PC-9 (cell line): ENCODE measurements at places on chromosomes 7 and 10. TPM values are rescaled to one million over a fixed set of nuclear protein-coding genes. Genes with fewer than 3 reads are reported as not detected.

GRCh38 chr10:120802935-120803334 is 48.2 kb upstream of the WDR11 start:
- no peak for DNase-seq

- DNase-seq, result no peak
Measured at GRCh38 chr7:380139-380485, 90.1 kb downstream of the FOXL3 start.

DNA sequence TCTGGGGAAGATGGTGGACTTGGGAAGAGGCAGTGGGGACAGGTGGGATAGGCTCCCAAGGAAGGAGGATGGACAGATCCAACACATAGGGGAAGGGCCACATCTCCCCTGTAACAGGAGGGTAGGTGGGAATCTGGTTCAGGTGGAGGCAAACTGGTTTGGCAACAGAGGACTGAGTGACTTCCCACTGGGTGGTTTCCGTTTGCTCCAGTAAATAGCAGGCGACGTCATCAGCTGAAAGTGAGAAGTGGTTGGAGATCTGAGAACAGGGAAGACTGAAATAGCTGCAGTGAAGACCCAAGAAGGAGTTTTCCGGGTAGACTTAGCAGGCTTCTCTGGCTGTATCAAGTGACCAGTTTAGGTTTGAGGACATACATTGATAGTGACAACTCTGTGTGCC is 504.4 kb downstream of the GALNT17 start:
- DNase-seq, result no peak

The PHF14 gene
- total RNA-seq, result 48.7 and 49.3 TPM in 2 replicates

- no peak for DNase-seq
Measured at GRCh38 chr7:33854178-33854577, 51.2 kb upstream of the BMPER start.

DNA sequence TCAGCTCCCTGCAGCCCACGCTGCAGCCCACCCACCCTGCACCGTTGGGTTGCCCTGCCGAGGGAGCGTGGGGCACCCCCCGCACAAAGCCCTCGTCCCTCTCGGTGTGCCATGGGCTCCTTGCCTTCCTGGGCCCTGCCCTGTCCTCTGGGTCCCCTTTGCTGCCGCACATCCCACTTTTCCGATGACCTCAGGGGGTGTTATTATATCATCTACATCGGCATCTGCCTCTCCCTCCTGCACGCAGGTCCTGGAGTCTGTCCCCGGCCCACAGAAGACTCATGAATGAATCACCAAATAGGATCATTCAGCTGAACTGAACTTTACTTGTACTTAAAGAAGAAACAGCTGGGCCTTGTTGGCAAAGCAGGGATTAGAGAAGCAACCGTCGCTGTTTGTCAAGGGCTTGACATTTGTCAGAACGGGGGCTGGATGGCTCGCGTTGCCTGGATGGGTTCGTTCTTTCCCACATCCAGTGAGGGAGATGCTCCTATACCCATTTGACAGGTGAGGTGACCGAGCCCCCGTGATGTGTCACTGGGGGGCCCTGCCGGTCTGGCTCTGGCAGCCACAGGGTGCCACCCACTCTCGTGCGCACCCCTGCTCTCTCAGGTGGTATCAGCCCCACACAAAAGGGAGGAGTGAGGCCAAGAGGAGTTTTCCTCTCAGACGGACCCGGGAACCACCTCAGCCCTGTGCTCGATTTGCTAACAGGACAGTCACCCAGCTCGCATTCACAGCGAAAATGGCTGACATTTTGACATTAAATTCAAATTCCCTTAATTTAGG is 58.6 kb upstream of the EBF3 start:
- no peak for DNase-seq

DNA sequence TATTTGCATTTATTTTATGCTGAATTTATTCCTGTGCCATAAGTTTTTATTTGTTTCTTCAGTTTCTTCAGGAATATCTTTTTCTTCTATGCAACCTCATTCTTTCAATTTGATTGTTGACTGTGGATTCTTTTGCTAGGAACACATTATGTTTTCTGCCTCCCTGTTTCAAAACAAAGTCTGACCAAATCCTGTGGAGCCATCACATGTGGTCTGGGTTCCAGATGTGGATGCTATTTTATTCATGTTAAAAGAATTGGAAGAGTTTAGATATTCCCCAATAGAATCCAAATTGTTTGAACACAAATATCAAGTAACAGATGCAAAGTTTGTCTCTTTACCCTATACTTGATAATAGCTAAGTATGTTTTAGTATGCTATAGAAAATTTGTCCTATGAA is 56.8 kb upstream of the LRRC17 start:
- DNase-seq, result no peak

The GTF2I gene
- total RNA-seq, result 364 and 374 TPM in 2 replicates

GRCh38 chr7:142323706-142324105 is 65.8 kb upstream of the PRSS58 start:
- peak; percentile 85 for DNase-seq

The ZNF138 gene
- total RNA-seq, result 7.4 and 8.4 TPM in 2 replicates

- peak; percentile 89 for DNase-seq
Measured at GRCh38 chr10:114499630-114500190, 95.4 kb upstream of the AFAP1L2 start.

DNA sequence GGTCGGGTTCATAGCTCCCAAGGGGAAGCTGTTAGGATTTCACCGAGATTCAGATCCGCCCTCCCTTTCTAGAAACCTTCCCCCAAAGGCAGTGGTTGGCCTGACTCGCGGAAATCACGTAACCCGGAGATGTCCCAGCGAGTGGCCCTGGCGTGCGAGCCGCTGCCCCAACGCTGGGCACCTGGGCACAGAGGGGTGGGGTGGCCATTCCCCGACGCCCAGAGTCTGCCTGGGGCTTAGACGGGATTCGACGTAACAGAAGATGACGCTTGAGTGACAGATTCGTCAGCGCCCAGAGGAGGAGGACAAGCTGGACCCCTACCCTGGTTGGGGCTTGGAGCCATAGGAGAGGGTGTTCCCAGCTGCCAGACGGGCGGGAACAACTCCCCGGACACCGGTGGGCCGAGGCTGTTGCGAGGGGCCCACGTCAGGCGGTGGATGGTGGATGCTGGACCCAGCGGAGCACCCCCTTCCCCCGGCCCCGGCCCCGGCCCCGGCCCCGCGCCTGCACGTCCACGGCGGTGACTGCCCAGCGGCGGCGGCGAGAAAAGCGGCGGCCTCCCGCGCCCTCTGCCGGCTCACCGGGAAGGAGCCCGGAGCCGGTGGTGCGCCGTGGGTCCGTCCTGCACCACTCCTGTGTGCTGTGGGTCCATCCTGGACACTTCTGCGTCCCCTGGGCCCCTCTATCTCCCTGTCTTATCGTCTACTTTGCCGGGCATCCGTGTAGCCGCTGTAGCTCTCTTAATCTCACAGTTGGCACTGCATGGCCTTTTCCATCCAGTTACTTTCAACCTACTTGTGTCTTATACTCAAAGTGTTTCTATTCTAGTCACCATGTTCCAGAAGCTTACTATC is 35.4 kb upstream of the KNDC1 start:
- DNase-seq, result no peak

DNA sequence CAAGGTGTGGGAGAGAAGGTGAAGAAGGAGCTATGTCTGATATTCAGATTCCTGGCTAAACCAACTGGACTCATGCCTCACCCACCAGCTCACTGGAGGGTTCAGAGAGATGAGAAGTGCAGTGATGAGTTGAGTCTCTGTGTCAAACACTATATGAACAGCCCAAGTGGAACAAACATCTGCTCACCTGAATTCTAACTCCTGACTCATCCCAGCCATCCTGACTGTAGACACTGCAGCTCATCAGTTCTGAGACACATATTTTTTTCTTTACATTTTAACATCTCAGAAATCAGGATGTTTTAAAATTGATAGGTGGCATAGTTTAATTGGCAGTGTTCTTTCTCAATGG is 27.3 kb downstream of the GSDME start:
- no peak for DNase-seq

The CC2D2B gene
- not detected in 2 replicates for total RNA-seq

DNA sequence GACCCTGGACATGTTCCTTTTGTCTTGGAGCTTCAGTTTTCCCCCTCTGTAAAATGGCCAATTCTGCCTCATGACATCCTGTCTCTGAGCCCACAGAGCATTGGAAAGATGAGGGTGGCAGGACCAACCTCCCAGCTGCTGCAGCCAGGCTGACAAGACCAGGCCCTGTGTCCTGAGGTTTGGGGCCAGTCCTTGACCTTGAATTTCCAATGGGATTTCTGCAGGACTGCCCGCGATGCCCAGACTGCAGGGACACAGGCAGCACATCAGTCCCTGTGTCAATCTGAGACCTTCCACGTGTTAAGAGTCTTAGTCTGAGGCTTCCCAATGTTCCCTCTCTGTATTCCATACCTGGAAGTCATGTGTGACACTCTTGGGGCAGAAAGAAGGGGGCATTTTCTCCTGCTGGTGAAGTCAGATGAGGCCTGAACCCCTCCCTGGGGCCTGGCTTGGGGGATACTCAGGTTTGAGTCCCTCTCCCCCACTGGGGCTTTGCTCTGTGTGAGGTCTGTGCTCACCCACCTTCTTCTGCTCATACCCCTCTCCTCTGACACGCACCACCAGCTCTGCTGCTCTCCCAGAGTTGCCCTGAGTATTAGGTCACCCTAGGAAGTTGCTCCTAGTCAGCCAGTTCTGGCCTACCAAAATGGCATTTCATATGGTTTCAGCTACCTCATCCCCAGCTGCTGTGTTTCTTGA is 79.2 kb downstream of the ADCY1 start:
- DNase-seq, result no peak

DNA sequence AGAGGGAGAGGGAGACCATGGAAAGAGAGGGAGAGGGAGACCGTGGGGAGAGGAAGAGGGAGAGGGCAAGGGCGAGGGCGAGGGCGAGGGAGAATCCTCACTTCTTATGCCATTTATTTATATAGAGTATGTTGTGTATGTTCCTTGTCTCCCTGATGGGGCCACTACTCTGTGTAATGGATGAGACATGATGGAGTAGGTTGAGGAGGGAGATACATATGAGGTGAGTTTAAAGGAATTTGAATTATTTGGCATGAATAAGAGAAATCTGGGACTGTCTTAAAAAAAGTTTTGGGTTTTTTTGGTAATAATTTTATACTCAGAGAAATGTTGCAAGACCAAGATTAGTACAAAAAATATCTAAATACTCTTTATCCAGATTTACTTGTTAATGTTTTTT is 20.1 kb downstream of the CCSER2 start:
- no peak for DNase-seq

DNA sequence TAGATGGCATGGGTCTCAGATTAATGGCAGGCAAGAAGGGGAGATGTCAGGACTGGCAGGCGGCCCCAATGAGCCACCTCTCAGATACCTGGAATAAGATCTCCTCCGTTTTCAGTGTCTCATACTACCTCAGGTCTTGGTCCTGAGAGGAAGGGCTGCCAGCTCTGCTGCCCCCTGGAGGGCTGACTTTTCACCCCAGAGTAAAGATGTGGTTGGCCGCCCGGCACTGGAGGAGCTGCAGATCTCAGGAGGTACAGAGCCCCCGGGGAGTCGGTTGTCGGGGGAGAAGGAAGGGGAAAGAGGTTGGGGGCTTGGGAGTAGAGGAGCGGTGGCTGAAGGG is 642 bp upstream of the COL13A1 start:
- DNase-seq, result peak; percentile 67

GRCh38 chr10:63698787-63699150 is 177.6 kb downstream of the REEP3 start:
- DNase-seq, result no peak

GRCh38 chr10:24556750-24557742 is 166.6 kb downstream of the ARHGAP21 start:
- DNase-seq, result peak; percentile 47

GRCh38 chr7:98568891-98569290 is 48.2 kb upstream of the NPTX2 start:
- DNase-seq, result no peak

DNA sequence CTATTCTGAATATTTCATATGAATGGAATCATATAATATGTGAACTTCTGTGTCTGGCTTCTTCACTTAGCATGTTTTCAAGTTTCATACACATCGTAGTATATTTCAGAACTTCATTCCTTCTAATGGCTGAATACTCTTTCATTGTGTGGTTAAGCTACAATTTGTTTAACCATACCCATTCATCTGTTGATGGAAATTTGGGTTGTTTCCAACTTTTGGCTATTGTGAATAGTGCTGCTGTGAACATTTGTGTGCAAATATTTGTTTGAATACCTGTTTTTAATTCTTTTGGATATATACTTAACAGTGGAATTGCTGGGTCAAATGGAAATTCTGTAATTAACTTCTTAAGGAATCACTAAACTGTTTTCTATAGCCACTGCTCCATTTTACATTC is 86.0 kb upstream of the MDFIC start:
- DNase-seq, result no peak

GRCh38 chr10:21600804-21601433 is 66.9 kb downstream of the MLLT10 start:
- DNase-seq, result no peak

DNA sequence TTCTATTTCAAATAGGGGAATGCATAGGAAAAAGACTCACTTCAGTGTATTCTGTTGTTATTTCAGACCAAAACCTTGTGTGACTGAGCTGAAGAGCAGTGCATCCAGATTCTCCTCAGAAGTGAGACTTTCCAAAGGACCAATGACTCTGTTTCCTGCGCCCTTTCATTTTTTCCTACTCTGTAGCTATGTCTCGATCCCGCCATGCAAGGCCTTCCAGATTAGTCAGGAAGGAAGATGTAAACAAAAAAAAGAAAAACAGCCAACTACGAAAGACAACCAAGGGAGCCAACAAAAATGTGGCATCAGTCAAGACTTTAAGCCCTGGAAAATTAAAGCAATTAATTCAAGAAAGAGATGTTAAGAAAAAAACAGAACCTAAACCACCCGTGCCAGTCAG is 12.0 kb downstream of the TET1 start:
- DNase-seq, result no peak

DNA sequence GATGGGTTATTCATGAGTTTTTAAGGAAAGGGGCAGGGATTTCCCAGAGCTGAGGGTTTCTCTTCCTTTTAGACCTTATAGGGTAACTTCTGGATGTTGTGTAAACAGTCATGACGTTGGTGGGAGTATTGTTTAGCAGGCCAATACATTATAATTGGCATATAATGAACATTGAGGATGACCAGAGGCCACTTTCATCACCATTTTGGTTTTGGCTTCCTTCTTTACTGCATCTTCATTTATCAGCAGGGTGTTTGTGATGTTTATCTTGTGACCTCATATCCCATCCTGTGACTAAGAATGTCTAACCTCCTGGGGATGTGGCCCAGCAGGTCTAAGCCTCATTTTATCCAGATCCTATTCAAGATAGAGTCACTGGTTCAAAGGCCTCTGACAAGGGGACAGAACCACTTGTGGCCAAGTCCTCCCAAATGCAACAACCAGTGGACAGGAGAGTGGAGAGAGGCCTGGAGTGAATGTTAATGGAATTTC is 77.3 kb upstream of the RPA3 start:
- peak; percentile 74 for DNase-seq

DNA sequence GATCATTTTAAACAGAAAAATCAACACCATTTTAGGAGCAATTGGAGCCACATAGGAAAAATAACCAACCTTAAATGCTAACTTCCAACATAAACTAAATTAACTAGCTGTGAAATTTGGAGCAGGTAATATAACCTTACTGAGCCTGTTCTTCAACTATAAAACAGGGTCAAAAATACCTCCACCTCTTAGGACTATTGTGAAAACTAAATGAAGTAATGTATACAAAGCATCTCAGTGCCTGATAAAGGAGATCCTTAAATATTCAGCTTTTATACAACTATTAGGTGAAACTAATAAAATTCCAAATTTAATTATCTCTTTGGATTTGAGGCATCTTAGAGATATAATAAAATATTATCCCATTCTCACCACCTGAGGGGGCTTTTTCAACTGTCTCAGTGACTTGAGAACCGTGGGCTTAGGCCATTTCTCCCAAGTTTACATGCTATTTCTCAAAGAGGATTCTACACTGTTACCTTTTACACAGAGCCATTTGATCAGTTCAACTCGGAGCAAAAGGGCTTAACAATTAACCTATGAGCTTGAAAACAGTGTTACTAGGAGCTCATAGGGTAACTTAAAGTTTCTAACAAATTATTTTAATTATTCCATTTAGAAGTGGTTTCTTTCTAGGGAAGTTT is 165.0 kb upstream of the ASAH2 start:
- peak; percentile 57 for DNase-seq
